ENCODE measurements at places on chromosomes 11 and 22.

DNA sequence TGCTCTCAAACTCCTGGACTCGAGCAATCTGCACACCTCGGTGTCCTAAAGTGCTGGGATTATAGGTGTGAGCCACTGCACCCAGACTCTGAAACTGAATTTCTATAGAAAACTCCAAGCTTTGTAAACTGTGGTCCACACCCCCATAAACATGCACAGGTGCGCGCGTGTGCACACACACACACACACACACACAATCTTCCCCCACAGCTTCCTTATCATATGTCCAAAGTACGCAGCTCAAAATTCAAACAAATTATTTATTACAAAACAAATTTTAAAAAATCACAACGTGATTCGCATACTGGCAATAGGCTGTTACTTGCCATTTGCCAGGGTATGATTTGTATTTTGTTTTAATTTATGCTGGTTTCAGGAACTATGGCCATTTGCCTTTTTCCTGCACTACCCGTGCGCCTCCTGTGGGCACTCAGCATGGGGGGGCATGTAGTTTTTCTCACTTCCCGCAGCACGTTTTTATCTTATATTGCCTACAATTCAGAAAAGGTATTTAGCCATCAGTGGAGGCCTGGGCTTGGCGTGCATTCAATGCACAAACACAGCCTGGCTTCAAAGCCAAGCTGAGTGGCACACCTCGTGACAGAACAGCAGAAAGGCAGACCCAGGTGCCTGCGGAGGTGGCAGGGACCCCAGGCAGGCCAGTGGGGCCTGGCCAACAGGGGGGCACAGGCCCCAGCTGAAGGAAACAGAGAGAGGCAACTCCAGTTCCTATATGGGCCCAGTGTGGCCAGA is 10.8 kb upstream of the SNX32 start:
- DNase-seq, result no peak

DNA sequence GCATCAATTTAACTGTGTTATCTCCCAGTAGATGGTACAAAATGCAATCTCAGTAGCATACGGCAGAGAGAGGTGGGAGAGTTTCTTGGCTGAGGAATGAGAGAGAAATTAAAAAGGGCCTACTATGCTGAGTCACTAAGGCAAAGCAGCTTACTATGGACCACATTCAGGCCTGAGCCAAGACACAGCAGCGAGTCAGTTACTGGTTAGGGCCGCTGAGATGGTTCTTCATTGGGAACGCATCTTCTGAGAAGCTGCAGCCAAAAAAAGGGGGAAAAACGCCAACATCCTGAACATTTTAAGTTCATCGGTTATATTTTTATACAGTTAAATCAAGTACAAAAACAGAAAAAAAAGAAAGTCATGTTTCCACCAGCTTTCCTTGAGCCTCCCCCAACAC is 61.1 kb upstream of the BDNF start:
- no peak for DNase-seq

DNA sequence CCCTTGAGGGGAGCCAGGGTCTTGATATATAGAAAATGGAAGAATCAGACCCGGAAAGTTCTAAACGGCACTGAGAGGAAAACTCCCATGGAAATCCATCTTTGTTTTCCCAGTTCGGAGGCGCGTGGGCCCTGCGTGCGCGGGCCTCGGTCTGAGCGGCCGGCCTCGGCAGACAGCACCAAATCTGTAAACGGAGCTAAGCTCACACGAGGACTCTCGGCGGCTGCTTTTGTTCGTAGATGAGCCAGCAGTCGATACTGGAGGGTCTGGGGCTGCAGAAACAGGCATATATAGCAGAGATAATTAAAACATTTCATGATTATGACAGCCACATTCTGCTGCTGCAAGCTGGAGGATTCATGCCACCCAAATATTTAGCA is 68.5 kb upstream of the PPARA start:
- no peak for DNase-seq

DNA sequence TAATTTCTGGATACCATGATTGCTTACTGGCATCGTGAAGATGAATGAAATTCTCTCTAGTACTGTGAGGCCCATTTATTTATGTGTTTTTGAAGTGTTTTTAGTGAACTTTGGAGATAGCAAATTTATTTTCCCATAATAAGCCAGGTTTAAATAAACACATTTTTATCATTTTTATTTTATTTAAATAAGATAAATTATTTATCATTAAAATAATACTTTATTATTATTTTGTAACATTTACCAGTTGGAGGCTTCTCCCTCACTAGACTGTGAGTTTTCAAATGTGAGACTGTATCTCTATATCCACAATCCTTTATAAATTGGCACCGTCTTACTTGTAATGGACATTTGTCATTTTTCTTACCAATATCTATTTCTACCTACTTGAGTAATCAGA is 351.7 kb downstream of the METTL15 start:
- no peak for DNase-seq

DNA sequence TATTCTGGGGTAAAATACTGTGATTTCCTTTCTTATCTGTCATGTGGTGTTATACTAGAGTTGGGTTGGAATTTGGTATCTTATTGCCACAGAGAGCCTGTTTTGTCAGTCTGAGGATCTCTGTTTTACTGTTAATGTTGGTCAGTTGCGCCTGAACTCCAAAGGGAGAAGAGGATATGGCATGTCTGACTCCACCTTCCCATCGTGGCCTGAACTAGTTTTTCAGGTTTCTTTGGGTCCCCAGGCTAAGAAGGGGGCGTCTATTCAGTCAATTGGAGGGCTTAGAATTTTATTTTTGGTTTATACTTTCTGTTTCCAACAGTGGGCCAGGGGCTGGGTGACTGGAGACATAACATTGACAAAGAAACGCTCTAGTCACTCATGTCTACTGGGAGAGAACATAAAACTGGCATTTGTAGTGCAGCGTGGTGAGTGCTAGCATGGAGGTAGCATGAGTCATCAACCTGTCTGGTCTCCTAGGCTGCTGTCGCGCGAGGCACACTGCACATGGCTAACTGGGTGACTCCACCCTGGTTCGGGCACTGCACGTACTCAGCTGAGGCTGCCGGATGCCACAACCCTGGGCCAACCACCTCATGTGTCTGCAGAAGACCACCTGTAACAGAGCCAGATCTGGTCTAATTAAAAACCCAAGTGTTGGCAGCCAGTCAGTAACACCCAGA is 120.1 kb upstream of the OR9Q1 start:
- DNase-seq, result no peak

DNA sequence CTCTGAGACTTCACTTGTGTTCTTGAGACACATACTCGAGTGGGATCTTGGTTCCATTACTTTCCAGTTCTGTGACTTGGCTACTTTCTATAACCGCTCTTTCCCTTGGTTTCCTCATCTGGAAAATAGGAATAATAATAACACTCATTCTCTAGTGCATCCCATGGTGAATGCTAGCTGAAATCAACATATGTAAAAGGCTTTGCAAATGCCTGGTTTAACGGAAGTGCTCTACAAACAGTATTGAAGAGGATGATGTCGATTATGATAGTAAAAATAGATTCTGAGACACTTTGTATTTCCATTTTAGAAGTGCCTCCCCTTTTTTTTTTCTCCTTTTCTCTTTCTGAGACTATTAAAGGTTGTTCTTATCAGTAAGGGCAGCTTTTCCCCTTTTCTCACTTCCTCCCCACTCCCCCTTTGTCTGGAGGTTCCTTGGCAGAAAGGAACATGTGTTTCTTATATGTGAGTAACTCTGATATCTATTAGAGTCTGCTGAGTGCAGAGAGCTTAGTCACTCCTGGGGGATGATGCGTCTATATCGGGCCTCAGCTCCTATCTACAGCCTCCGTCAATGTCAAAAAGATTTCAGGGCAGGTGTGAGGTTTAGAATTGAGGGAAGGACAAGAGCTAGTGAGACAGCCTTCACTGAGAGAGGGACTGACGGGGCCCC is 489.3 kb downstream of the NTM start:
- DNase-seq, result no peak

DNA sequence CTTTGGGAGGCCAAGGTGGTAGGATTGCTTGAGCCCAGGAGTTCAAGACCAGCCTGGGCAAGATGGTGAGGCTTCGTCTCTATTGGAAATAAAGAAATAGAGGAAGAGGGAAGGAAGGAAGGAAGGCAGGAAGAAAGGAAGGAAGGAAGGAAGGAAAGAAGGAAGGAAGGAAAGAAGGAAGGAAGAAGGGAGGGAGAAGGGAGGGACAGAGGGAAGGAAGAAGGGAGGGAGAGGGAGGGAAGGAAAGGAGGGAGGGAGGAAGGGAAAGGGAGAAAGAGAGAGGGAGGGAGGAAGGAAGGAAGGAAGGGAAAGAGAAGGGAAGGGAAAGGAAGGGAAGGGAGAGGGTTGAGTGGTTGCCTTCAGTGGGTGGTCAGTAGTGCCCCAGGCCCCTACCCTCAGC is 13.9 kb upstream of the PNPLA3 start:
- no peak for DNase-seq

- no peak for DNase-seq
Measured at GRCh38 chr22:44876921-44877320, 124.5 kb downstream of the ARHGAP8 start.

GRCh38 chr22:29114392-29114791 is 41.6 kb downstream of the KREMEN1 start:
- no peak for DNase-seq

DNA sequence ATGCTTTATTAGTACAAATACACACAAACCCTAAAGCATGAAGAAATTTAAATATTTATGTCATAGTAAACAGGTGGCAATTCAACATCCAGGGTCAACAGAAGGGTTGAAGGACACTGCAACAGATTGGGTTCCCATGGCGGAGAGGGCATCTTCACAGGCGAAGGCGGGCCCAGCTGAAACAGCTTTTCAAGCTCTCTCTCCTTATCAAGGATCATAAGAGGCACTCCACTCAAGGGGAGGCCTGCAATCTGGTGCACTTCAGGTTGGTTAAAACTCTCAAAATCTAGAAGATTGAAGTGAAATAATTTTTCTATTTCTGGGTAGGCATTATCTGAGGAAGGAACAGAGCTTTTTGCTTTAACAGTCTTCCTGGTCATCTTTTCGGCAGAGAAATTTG is 16.8 kb upstream of the SLC22A8 start:
- no peak for DNase-seq

- no peak for DNase-seq
Measured at GRCh38 chr11:8033305-8034105, 46.4 kb downstream of the EIF3F start.

DNA sequence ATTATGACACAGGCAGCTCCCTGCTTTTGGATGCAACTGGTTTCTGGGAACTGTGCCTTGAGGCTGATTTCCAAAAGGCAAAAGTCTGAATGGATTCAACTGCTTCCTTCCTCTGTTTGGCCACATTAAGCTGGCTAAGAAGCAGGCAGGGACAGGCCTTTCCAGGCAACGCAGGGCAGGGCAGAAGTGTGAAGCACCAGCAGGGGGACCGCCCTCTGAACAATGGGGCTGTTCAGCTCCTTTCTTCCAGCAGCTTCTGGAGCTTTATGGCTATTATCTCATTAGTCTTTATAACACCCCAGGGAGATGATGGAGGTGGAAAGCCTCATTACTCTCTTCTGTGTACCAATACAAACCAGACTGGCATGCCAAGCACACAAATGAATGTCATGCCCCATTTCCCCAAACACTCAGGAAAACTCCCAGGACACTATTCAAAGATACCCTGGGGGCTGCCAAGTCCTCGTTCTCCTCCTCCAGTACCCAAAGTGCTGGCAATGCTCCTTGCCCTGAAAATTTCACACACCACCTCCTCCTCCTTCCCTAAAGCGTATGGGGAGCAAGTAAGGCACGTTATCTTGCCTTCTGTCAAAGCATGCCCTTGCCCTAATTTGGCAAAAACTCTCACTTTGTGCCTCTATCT is 21.3 kb downstream of the MORC2 start:
- DNase-seq, result no peak

DNA sequence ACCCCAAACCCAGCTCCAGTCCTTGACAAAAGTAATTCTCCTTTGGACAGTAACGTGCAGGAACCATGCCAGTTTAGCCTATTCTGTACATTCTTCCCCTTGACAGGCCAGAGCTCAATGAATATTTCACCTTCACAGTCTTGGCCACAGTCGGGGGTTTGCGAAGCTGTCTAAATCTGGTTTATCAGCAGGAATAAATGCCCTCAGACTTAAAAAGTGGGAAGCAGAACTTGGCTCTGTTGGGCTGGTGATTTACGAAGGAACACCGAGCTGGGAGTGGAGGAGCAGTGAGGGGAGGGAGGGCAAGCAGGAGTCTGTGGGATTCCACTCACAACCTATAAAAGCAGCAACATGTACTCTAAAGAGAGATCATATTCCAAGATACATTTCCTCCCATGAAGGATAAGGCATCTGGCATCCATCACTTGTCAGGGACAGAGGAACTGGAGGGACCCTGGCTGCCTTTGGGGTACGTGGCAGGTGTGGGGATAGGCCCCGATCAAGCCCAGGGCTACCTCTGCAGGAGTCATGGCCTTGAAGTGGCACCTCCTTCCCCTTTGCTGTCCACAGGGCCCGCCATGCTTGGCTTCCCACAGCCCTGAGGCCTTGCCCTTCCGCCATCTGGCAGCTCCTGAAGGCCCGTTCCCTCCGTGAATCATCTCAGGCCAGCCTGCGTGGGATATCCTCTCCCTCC is 154.3 kb downstream of the ADAMTS15 start:
- DNase-seq, result no peak

DNA sequence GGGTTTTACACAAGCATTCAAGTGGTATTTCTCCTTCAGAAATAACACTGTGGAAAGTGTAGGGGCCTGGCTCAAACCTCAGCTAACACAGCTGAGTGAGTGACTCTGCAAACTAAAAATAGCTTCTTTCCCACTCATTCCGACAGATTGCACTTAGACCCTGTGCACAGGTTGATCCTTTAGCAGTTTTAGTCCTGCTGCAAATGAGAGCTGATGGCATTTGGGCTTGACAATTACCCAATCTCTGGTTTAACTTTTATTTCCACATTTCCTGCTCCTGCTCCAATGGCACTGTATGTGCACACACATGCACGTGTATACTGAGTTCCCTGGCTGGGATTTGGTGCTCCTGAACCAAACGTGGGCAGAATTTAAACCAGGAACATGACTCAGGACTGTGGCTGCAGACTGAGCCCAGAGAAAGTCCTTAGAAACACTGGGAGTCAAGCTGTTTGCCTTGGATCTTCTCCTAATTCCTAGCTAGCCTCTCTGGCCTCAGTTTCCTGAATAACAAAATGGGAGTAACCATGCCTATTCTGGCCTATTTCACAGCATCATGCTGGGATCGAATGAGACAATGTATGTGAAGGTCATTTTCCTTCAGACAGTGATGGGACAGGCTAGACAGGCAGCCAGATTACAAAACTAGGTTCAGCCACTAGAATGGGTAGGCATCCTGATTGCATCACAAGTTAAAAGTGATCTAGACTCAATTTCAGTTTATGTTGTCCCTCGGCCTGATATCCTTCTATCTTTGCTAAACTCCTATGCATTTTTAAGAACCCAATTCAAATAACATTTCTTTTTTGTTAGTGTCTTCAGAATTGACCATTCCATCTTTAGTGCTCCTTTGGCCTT is 58.2 kb downstream of the SERGEF start:
- DNase-seq, result no peak
